NCI-H1436 treated with DMSO at 0.1 percent for 48 hours (cell line): ENCODE measurements at places on chromosomes 6 and 20.

- DNase-seq, result no peak
These were observed 17.3 kb upstream of the IBTK start for GRCh38 chr6:82264824-82265223.

DNA sequence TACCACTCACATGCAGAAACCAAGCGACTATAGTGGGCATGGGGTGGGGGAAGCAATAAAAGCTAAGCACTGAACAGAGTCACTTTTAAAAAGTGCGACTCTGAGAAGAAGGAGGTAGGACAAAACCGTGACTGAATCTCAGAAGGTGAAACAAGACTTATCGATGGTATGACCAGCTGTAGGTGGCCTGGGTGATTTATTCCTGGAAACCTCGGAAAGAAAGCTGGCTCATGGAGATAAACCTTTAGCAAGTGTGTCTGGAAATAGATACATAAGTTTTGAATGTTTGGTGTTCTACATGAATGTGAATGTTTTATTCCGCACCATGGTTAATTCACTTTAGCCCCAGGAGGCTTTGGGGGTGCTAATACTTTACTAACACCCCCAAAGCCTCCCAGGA is 43.9 kb downstream of the BANF2 start:
- DNase-seq, result no peak

DNA sequence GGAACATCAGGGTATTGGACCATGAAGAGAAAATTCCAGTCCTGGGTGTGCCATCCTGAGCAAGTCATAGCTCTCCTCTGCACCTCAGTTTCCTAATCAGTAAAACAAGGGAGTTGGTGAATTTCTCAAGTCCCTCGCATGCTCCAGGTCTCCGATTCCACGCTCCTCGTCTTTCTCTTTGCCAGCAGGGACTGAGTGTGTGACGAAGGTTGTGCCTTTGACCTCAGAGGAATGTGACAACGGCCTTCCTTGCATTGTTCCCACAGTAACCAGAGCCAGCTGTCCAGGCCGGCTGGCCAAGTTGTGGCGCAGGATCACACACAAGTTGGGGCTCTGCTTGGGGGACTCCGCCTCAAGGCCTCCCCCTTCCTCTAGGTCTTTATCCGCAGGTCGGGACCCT is 217.3 kb downstream of the ATXN1 start:
- DNase-seq, result no peak

GRCh38 chr6:105459864-105460263 is 57.0 kb upstream of the PREP start:
- no peak for DNase-seq
